ENCODE measurements at places on chromosomes 2 and 18. TPM values are rescaled to one million over a fixed set of nuclear protein-coding genes. Genes with fewer than 3 reads are reported as not detected.

Gene HOXD10
- not detected for total RNA-seq

Gene EML6
- not detected for total RNA-seq

Gene CYS1
- total RNA-seq: 0.39 TPM

Gene GYPC
- 93.2 TPM for total RNA-seq

Gene SERPINB10
- total RNA-seq: not detected

Gene C2orf80
- total RNA-seq: not detected

Gene TMEM247
- not detected for total RNA-seq

Gene TMBIM1
- 102 TPM for total RNA-seq

Gene FOXI3
- total RNA-seq: not detected
